ENCODE measurements at places on chromosomes 4 and X.

DNA sequence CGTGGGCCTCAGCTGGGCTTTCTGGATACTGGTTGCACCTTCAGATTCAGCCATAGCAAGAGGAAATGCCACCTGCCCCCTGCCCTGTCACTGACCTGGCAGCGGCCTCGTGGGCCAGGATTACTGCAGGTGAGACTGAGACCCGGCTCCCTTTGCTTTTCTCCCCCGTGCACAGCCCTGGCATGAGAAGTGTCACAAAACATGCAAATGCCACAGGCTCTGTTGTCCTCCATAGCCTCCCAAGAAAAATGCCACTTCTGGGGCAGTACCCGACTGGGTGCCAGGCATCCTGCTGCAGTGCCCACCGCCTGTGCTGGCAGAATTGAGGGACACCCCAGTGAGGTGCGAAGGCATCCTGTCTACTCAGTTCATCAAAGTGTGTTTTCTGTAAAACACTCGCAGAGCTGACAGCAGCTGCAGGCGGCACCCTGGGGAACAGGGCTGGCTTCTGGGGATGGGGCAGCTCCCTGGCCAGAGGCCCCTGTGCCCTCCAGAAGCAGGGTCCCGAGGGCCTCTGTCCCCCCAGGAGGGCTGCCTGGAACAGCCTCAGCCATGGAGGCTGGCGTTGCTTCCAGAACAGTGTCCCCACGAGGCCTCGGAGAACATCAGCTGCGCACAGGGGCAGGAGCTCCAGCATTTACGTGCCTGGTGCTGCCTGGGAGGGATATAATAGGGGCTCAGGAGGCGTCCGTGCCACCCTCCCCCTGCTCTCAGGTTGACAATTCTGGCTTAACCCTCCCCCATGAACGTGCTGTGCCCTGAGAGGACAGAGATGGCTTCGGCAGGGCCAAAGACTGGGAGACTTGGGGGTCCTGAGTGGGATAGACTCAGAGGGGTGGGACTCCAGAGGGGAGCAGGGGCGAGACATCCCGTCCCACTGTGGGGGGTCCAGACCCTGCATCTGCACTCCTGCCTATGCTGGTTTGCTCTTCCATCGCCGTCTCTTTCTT is 99.5 kb upstream of the NKX1-1 start:
- DNase-seq, result no peak

GRCh38 chrX:135489542-135489941 is 30.9 kb upstream of the INTS6L start:
- no peak for DNase-seq

GRCh38 chrX:66756717-66757116 is 117.8 kb upstream of the EDA2R start:
- no peak for DNase-seq

DNA sequence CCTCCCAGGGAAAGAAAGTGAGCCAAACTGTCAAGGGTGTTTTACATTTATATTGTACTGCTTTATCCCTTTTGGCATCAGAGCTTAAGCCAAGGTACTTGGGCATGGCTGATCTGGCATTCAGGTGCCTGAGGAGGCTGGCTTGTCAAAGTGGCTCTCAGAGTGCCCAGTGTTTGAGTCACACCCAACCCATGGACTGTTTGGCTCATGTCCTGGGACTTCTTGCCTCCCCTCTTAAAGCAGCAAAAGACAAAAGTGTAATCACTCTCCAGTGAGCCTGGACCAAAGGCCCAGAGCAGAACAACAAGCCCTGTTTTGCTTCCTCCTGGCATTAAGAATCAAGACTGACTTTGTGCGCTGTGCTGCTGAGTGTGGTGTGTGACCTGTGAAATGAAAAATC is 311.7 kb upstream of the TAPT1 start:
- no peak for DNase-seq

All from CD4-positive, alpha-beta T cell treated with Interleukin-21 for 1 hour (primary cell).